SK-N-SH (cell line): ENCODE measurements at places on chromosomes 16 and 17. TPM values are rescaled to one million over a fixed set of nuclear protein-coding genes. Genes with fewer than 3 reads are reported as not detected.
A peak's percentile ranks its signal among the peaks of the same experiment; 100 is the strongest.

DNA sequence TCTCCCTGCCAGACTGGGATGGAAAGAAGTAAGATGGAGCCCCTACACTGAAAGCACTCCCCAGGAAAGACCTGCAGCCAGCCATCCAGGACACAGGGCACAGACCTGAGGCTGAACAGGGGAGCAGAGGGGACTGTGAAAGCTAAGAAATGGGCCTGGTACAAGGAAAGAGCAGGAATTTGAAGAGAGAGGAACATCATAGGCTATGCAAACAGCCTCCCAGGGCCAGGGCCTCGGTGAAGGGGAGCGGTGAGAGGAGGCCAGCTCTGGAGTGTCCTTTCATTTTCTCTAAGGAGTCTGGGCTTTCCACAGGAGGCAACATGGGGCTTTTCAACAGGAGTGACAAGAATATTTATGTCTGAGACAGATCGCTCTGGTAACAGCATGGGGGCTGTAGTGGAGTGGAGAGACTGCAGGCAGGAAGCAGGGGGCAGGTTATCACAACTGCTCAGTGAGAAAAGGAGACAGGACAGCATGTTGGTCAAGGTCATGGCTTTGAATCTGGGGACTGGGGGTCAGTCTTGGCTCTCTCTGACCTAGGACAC lies 50.1 kb downstream of the TOM1L2 start:
- no peak for DNase-seq

GRCh38 chr17:58484600-58484999 lies 3.6 kb downstream of the HSF5 start:
- DNase-seq: no peak

DNA sequence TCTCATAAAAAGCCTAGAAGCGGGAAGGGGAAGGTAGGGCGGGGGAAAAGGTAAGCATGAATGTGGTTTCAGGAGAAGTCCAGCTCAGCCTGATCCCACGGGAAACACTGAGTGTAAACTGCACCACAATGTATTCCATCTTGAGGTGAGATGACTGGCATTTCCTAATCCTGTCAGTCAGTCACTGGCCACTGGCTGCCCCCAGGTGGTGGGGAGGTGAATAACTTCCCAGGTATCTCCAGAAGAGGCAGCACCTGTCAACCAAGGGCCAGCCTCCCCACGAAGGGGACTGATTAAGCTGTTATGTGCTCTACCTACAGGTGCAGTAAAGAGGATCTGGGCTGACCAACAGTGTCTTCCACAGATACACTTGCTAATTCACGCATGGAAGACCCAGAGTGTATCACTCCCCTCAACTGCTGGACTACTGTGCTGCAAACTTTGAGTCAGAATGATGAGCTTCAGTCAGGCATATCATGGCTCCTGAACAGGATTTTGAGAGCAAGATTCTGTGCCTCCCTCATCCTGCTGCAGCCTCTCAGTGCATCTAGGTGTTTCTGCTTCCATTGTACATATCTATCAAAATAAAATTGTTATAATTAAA lies 108.5 kb upstream of the CCL2 start:
- DNase-seq: peak; percentile 64

The CIBAR2 gene
- 0.15 and 0.24 TPM in 2 replicates for polyA plus RNA-seq

GRCh38 chr17:77601054-77601979 lies 357.2 kb upstream of the TNRC6C start:
- DNase-seq: peak; percentile 44
